SHP77 (cell line): ENCODE measurements at places on chromosomes 7 and 10.

DNA sequence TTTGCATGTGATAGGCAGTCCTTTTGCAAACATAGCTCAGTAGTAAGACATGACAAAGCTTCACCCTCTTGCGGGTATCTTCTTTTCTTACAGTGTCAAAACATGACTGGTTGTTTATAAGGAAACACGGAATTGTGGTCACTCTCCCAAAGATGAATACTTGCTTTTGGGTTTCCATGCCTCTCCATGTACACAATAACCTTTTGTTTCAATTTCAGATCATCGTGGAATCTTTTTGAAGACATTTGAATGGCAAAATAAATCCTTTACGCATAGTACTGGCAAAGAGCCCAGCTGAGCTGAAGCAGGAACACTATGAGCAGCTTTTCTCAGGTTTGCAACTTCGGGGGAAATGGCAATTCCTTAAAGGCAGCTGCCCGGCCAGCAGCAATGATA, 156.8 kb upstream of the FRMD4A start:
- DNase-seq = no peak

GRCh38 chr7:131152766-131153165, 174.9 kb upstream of the MKLN1 start:
- no peak for DNase-seq

GRCh38 chr10:73889014-73889413, 14.7 kb upstream of the CAMK2G start:
- peak; percentile 56 for DNase-seq

GRCh38 chr10:3820255-3820654, 35.2 kb upstream of the KLF6 start:
- no peak for DNase-seq

- DNase-seq = no peak
These were observed 159.2 kb downstream of the PAXIP1 start for GRCh38 chr7:154843670-154844237.

GRCh38 chr10:37289833-37290464, 164.6 kb downstream of the ANKRD30A start:
- DNase-seq = no peak
